Endodermal cell (in vitro differentiated cells): ENCODE measurements at places on chromosomes 5 and 9. TPM values are rescaled to one million over a fixed set of nuclear protein-coding genes. Genes with fewer than 3 reads are reported as not detected.
A peak's percentile ranks its signal among the peaks of the same experiment; 100 is the strongest.

Gene SAXO1
- 0.04 and 0.23 TPM in 2 replicates for total RNA-seq

Gene CCDC187
- 0.04 to 0.15 TPM in 2 of 3 replicates, not detected in the other for total RNA-seq

DNA sequence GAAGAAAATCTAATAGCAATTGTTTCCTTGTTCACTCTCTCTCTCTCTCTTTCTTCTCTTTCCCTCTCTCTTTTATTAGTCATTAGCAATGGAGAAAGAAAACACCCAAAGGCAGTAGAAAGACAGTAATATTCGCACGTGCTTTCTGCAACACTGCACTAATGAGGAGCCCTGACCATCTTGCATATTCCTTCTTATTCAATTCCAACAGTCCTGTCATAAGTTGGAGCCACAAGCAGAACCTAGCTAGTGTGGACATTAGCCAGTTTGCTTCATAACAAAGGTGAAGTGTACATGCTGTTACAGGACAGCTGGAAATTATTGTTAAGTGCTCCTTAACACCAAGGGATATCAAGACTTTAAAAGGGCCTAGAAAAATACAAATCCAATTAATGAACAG, 63.4 kb downstream of the TRIM32 start:
- DNase-seq: no peak
- no peaks in the 10 kb centered on the region for H3K36me3 ChIP-seq
- H3K4me3 ChIP-seq: no peak overlapping the region
- H3K27ac ChIP-seq: no peak overlapping the region
- no peaks in the 10 kb centered on the region for H3K4me1 ChIP-seq

Gene PCA3
- total RNA-seq: not detected in 3 replicates

- H3K4me3 ChIP-seq: no peak overlapping the region
- H3K27me3 ChIP-seq: no peaks in the 10 kb centered on the region
- no peak for DNase-seq
- no peaks in the 10 kb centered on the region for H3K36me3 ChIP-seq
- H3K27ac ChIP-seq: peak overlapping the region; percentile 55
These were observed 262.5 kb downstream of the MED10 start for GRCh38 chr5:6115852-6116251.

Gene FST
- total RNA-seq: 60.9 to 111 TPM (median 63.5 TPM) in 3 replicates

- H3K36me3 ChIP-seq: no peaks in the 10 kb centered on the region
- H3K4me3 ChIP-seq: no peak overlapping the region
- no peak overlapping the region for H3K27ac ChIP-seq
- peaks cover 9% of the 10 kb centered on the region for H3K27me3 ChIP-seq
- no peak for DNase-seq
- peaks cover 5% of the 10 kb centered on the region for H3K4me1 ChIP-seq
These were observed 290.6 kb upstream of the ZNF608 start for GRCh38 chr5:125037020-125037419.

DNA sequence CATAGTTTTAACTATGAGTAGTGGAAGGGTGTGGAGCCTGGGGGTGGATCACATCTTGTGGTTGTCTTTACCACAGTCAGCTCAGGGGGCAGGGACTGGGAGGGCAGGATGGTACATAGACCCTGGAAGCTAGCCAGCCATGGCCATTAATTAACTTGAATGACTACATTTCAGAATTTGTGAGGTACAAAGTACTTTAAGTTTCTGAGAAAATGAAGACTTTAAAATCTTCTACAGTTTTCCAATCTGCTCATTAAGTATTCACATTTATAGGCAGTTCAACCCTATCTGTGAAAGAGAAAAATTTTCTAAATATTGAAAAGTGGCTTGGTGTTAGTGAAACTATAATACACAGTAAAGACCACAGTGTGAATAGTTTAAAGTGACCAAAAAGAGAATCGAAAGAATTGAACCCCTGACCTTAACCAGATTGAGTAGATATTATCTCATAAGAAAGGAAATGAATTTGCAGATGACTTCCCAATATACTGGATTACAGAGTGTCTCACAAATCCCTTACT, 234.2 kb upstream of the MEF2C start:
- H3K27ac ChIP-seq: no peak overlapping the region
- H3K4me1 ChIP-seq: no peaks in the 10 kb centered on the region
- no peak for DNase-seq
- no peaks in the 10 kb centered on the region for H3K36me3 ChIP-seq

DNA sequence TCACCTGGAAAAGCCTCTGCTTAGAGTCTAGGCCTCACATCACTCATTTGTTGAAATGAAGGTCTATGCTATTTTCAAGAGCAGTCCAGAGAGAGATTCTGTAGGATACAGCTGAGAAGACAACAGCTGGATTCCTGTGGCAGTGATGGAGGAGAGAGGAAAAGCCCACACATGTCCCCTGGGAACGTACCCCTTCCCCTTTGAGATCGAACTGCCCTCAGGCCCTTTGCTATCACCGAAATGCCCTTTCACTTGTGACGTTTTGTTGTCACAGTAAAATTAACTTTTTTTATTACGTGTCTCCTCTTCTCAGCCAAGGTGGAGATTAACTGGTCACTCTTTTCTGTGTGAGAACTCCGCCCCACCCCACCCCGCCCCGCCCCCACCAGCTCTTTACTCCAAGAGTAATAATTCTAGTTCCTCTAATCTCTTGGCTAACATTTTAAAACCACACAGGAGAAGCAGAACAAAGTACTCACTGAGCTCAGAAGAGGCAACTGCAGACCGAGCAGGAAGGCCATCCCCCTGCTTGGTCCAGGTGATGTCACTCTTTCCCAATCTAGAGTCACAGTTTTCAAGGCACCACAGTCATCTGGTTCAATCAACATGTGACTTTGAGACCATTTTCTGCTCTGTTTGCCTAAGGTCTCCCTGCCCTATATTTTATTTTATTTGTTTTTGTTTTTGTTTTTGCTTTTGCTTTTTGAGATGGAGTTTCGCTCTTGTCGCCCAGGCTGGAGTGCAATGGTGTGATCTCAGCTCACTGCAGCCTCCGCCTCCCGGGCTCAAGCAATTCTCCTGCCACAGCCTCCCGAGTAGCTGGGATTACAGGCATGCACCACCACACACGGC, 105.6 kb downstream of the SUSD1 start:
- no peak overlapping the region for H3K27ac ChIP-seq
- H3K27me3 ChIP-seq: no peaks in the 10 kb centered on the region
- H3K36me3 ChIP-seq: no peaks in the 10 kb centered on the region
- no peak overlapping the region for H3K4me3 ChIP-seq
- no peak for DNase-seq

Gene BNC2
- 10.5 and 12.2 TPM in 2 replicates for total RNA-seq

DNA sequence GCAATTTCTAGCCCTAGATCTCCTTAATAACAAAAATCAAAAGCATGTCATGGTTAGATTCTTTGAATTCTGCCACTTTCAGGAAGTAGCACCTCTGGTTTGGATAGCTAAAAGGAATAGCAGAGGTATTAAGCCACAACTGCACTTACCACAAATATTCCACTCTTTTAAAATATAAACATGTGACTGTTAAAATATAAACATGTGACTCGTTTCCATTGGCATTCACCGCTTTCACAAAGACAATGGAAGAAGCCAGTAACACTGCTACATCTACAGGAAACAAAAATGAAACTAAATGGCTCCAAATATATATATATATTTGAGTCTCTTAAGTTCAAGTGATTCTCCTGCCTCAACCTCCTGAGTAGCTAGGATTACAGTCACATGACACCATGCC, 222.9 kb downstream of the ARL15 start:
- no peak for DNase-seq
- H3K4me1 ChIP-seq: no peaks in the 10 kb centered on the region
- H3K27me3 ChIP-seq: no peaks in the 10 kb centered on the region
- no peak overlapping the region for H3K27ac ChIP-seq
- no peaks in the 10 kb centered on the region for H3K36me3 ChIP-seq
- no peak overlapping the region for H3K4me3 ChIP-seq

Gene FGF10
- total RNA-seq: 0.44 to 3.6 TPM (median 0.55 TPM) in 3 replicates

GRCh38 chr5:76427206-76428140, 24.4 kb downstream of the IQGAP2 start:
- peak; percentile 76 for DNase-seq
- H3K27me3 ChIP-seq: no peaks in the 10 kb centered on the region
- no peaks in the 10 kb centered on the region for H3K4me1 ChIP-seq
- H3K36me3 ChIP-seq: no peaks in the 10 kb centered on the region
- peak overlapping the region; percentile 84 for H3K27ac ChIP-seq
- no peak overlapping the region for H3K4me3 ChIP-seq

DNA sequence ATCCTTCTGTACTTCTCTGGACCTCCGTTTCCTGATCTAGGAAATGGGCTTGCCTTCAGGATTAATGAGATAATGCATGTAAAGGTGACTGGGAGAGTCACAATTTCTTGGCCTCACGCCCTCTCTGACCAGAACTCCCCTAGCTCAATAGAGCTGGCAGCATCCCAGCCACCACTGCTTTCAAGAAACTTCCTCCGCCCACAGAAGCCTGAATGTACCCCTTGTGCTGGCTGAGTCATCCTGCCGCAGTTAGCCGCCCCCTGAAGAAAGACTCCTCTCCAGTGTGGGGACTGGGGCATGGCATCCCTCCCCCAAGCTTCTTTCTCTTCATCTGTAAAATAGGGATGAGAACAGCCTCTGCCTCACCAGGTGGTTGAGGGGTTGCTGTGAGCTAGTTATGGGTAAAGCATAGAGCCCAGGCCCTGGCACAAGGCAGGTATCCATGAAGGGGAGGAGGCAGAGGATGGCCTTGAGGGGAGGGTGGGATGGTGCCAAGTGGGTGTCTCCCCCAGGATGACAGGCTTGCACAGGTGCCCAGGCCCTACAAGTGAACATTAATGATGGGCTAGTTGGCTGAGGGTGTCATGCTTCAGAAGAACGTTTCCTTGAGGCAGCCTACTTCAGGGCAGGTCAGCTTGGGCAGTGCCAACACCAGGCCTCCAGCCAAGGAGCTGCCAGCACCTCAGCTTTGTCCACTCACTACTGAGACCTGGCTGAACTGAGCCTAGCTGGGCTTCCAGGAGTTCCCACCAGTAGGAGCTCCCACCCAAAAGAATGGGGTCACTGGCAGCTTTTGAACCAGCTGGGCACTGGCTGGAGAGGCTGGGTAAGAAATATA, 3.4 kb downstream of the PDLIM4 start:
- DNase-seq: peak; percentile 31
- H3K36me3 ChIP-seq: no peaks in the 10 kb centered on the region
- peaks cover 11% of the 10 kb centered on the region for H3K27me3 ChIP-seq

- H3K27ac ChIP-seq: peak overlapping the region; percentile 4
- H3K4me1 ChIP-seq: no peaks in the 10 kb centered on the region
- no peak overlapping the region for H3K4me3 ChIP-seq
- peak; percentile 91 for DNase-seq
- H3K27me3 ChIP-seq: no peaks in the 10 kb centered on the region
These were observed 594.1 kb upstream of the BRINP1 start for GRCh38 chr9:119963258-119963797.

DNA sequence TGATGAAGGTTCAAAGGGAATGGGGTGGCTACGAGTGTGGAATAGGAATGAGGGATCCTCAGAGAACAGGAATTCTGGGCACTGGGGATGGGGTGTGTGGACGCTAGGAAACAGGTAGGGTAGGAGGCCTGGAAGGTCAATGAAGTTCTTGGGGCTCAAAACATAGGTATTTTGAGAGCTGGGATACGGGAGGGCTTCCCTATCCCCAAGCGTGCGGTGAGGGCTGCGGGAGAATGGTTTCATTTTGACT, 718 bp downstream of the QSOX2 start:
- H3K36me3 ChIP-seq: no peaks in the 10 kb centered on the region
- peaks cover 7% of the 10 kb centered on the region for H3K4me1 ChIP-seq
- no peaks in the 10 kb centered on the region for H3K27me3 ChIP-seq
- no peak overlapping the region for H3K27ac ChIP-seq
- peak overlapping the region; percentile 87 for H3K4me3 ChIP-seq

DNA sequence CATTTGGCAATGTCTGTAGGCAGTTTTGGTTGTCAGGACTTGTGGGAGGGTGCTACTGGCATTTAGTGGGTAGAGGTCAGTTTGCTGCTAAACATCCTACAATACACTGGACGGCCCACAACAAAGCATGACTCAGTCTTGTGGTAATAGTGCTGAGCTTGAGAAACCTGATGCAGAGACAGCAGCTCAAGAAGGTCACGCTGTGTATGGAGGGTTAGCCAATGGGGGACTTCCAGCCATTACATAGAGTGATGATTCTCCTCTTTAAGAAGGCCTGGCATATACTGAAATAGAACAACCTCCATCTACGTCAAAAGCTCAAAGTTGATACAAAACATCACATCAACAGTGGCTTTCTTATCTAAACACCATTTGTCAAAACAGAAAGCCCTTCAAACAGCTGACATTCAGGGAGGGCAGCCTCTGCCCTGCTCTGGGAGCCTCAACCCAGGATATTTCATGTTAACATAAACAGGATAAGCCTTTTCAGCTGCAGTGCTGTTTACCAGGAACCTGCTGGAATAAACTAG, 143.0 kb downstream of the GPBP1 start:
- no peaks in the 10 kb centered on the region for H3K4me1 ChIP-seq
- no peaks in the 10 kb centered on the region for H3K36me3 ChIP-seq
- H3K4me3 ChIP-seq: no peak overlapping the region
- no peak for DNase-seq

DNA sequence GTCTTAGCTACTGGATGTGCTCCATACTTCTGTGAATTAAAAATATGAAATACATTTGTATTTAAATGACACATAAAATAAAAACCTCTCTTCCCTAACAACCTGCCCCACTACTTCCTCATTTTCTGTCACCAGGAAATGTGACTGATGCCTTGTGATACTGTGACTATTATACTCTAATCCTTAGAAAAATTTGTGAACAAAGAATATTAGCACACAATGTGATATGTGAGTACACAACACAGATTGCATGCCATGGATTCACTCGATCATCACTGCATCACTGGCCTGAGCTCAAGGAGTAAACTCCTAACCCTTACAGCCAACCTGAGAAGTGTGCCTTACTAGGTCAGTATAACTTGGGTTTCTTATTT, 281.0 kb downstream of the EFNA5 start:
- peaks cover 9% of the 10 kb centered on the region for H3K4me1 ChIP-seq
- H3K27ac ChIP-seq: no peak overlapping the region
- peaks cover 44% of the 10 kb centered on the region for H3K36me3 ChIP-seq
- no peaks in the 10 kb centered on the region for H3K27me3 ChIP-seq

Gene IFNK
- not detected in 3 replicates for total RNA-seq

GRCh38 chr5:74319076-74319475, 321.5 kb downstream of the ENC1 start:
- no peak overlapping the region for H3K27ac ChIP-seq
- no peaks in the 10 kb centered on the region for H3K27me3 ChIP-seq
- H3K36me3 ChIP-seq: no peaks in the 10 kb centered on the region
- peaks cover 9% of the 10 kb centered on the region for H3K4me1 ChIP-seq
- no peak overlapping the region for H3K4me3 ChIP-seq
- DNase-seq: no peak

Gene TMEM252
- not detected in 3 replicates for total RNA-seq

GRCh38 chr5:6673031-6673430, 39.8 kb downstream of the SRD5A1 start:
- H3K36me3 ChIP-seq: peaks cover 12% of the 10 kb centered on the region
- H3K27me3 ChIP-seq: no peaks in the 10 kb centered on the region
- H3K4me1 ChIP-seq: no peaks in the 10 kb centered on the region
- H3K4me3 ChIP-seq: no peak overlapping the region
- no peak for DNase-seq

DNA sequence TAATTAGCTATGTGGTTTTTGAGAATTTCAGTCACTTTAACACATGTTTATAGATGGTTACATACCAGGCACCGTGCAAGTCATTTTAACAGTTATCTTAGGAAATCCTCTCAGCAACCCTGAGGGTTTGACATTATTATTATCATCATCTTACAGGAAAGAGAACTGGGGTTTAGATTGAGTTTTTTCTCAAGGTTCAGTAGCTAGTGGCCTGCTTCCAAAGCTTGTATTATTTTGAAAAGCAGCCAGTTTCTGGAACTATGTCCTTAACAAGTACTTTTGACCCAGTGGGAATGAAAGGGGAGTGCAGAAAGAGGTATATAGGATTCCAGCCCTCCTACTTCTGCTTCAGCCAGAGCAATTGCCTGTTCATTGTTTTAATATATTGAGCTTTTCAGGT, 157.5 kb downstream of the COMMD10 start:
- no peak overlapping the region for H3K4me3 ChIP-seq
- no peaks in the 10 kb centered on the region for H3K4me1 ChIP-seq
- no peaks in the 10 kb centered on the region for H3K36me3 ChIP-seq
- no peak for DNase-seq
- no peak overlapping the region for H3K27ac ChIP-seq
